ENCODE measurements at places on chromosomes 7 and 10. TPM values are rescaled to one million over a fixed set of nuclear protein-coding genes. Genes with fewer than 3 reads are reported as not detected.

SEMA3D gene
- 3.5 TPM for total RNA-seq

DNA sequence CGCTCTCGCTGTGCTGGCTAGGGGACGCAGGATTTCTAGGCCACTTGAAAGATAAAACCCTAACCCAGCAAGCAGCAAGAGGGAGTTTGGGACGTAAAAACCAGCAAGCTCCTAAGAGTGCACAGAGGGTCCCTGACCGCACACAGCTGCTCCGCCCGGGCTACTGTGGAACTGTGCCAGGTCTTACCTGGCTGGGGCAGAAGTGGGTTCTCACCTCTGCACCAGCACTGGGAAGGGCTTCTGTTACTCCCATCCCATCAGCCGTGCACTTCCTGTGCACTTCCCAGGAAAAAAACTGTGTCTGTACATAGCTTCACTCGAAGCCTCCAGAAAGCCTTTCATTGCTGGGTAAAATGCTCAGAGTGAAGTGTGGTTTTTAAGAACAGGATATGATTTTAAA lies 45.9 kb upstream of the PTF1A start:
- no peak overlapping the region for H3K4me3 ChIP-seq
- H3K36me3 ChIP-seq = no peaks in the 10 kb centered on the region
- no peaks in the 10 kb centered on the region for H3K4me1 ChIP-seq
- H3K27me3 ChIP-seq = no peaks in the 10 kb centered on the region
- no peak overlapping the region for H3K27ac ChIP-seq

- no peak for DNase-seq
- H3K36me3 ChIP-seq = no peaks in the 10 kb centered on the region
- H3K4me1 ChIP-seq = no peaks in the 10 kb centered on the region
These were observed 518.9 kb downstream of the LRMDA start for GRCh38 chr10:75950307-75950706.

DNA sequence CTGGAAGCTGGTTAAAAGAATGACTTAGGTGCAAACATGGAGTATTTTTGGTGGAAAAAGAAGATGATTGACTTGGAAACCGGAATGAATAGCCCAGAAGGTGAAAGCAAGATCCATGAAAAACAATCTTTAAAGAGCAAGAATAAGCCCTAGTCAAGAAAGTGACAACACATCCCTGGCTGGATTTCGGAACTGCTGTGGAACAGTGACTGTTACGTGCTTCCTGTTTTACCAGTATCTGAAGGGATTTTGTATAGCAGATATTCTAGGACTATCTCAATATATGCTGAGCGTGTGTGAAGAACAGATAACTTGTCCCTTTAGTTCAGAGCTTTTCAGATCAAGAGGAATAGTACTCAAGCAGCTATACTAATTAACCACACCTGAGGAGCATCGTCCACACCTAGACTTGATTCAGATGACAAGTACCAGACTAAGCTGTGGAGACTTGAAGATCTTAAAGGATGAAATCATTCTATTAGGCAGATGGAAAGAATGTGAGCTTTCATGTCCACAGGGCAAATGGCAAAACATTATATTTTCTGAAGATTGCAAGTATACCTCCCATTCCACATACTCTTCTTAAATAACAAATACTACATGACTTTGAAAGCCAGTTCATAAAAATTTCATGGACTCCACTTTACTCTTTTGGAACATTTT lies 11.5 kb upstream of the TES start:
- H3K27me3 ChIP-seq = no peaks in the 10 kb centered on the region
- H3K4me1 ChIP-seq = no peaks in the 10 kb centered on the region
- H3K4me3 ChIP-seq = no peak overlapping the region

GRCh38 chr7:79833616-79834015 lies 301.0 kb upstream of the GNAI1 start:
- no peaks in the 10 kb centered on the region for H3K27me3 ChIP-seq
- no peaks in the 10 kb centered on the region for H3K36me3 ChIP-seq
- H3K4me3 ChIP-seq = no peak overlapping the region
- H3K4me1 ChIP-seq = no peaks in the 10 kb centered on the region
- DNase-seq = no peak
- H3K27ac ChIP-seq = no peak overlapping the region

- no peaks in the 10 kb centered on the region for H3K27me3 ChIP-seq
- H3K4me1 ChIP-seq = no peaks in the 10 kb centered on the region
- DNase-seq = no peak
- no peaks in the 10 kb centered on the region for H3K36me3 ChIP-seq
These were observed 61.0 kb upstream of the SMIM30 start for GRCh38 chr7:113179313-113179712.

GRCh38 chr10:107834706-107835105 lies 670.2 kb upstream of the SORCS1 start:
- H3K27me3 ChIP-seq = no peaks in the 10 kb centered on the region
- H3K36me3 ChIP-seq = no peaks in the 10 kb centered on the region
- no peak overlapping the region for H3K27ac ChIP-seq
- DNase-seq = no peak

DNA sequence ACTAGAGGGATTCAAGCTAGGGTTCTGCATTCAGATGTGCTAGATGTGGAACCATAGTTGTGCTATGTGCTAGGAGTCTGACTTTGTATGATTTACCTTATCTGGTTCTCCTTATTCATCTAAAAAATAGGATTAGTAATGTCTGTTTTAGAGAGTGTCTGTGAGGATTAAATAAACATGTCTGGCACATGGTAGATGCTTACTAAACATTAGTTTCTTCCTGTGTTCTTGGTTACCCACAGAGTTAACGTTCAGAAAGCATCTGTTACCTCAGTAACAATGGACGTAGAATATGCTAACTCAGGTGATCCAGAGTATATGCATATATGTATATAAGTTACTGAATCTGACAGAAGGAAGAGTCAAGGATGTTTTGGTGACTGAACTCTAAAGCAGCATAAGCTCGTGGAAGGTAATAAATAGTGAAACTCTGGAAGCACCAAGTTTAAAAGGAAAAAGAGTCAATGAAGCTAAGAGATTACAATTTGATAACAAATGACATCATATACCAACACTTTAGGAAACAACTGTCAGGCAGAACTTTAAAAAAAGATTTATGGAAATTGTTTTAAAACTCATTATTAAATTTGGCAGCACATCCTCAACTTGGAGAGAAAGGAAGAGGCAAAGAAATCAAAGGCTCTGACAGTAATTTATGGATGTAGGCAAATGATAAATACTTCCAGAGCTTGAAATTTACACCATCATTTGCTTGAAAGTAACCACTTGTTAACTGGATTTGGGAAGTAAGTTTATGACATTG lies 127.0 kb downstream of the CCNY start:
- H3K4me3 ChIP-seq = no peak overlapping the region
- no peaks in the 10 kb centered on the region for H3K36me3 ChIP-seq
- no peak for DNase-seq
- H3K27me3 ChIP-seq = no peaks in the 10 kb centered on the region
- H3K4me1 ChIP-seq = no peaks in the 10 kb centered on the region
- no peak overlapping the region for H3K27ac ChIP-seq

DRGX gene
- not detected for total RNA-seq

DNA sequence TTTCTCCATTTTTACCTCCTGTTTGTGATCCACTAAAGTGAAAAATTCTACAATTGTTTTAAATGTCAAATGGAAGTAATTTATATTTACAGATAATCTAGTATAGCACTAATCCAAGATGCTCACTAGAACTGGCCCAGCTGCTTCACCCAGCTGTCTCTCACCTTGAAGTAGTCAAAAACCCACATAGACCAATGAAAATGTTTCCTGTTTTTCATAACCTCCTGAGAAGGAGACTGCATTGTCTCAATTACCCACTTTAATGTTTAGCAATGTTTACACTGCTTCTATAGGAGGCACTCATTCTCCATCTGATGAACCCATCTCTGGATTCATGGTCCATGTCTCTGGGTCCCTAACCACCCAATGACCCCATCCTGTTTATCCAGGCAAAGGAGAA lies 56.1 kb upstream of the ADO start:
- DNase-seq = no peak
- H3K4me3 ChIP-seq = no peak overlapping the region
- no peaks in the 10 kb centered on the region for H3K36me3 ChIP-seq
- no peak overlapping the region for H3K27ac ChIP-seq
- H3K4me1 ChIP-seq = no peaks in the 10 kb centered on the region
- H3K27me3 ChIP-seq = no peaks in the 10 kb centered on the region

- H3K36me3 ChIP-seq = no peaks in the 10 kb centered on the region
- H3K27me3 ChIP-seq = no peaks in the 10 kb centered on the region
- no peak for DNase-seq
- peak overlapping the region; percentile 36 for H3K4me3 ChIP-seq
- H3K27ac ChIP-seq = peak overlapping the region; percentile 72
These were observed 251.7 kb upstream of the PITRM1 start for GRCh38 chr10:3424111-3424851.

DNA sequence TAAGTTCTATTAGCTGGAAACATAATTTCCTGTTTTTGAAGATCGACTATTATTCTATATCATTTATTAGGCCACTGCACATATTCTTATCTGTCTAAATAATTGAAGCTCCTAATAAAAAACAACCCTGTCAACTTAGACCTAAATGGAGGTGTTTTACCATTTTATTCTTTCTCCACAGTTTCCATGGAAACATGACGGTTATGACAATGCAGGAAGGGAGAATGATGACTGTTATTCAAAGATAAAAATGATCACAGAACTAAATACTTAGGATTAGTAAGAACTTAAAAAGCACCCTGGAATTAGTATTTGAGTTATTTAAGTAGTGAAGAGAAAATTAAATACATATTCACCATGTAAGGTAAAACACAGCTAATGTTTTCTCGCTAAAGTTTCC lies 119.9 kb upstream of the DKK1 start:
- H3K27ac ChIP-seq = no peak overlapping the region
- DNase-seq = no peak
- no peaks in the 10 kb centered on the region for H3K27me3 ChIP-seq
- H3K4me1 ChIP-seq = no peaks in the 10 kb centered on the region
- H3K36me3 ChIP-seq = no peaks in the 10 kb centered on the region
- no peak overlapping the region for H3K4me3 ChIP-seq

DGKI gene
- total RNA-seq = 4.1 TPM

SPDYE8 gene
- not detected for total RNA-seq

UNCX gene
- not detected for total RNA-seq

DNA sequence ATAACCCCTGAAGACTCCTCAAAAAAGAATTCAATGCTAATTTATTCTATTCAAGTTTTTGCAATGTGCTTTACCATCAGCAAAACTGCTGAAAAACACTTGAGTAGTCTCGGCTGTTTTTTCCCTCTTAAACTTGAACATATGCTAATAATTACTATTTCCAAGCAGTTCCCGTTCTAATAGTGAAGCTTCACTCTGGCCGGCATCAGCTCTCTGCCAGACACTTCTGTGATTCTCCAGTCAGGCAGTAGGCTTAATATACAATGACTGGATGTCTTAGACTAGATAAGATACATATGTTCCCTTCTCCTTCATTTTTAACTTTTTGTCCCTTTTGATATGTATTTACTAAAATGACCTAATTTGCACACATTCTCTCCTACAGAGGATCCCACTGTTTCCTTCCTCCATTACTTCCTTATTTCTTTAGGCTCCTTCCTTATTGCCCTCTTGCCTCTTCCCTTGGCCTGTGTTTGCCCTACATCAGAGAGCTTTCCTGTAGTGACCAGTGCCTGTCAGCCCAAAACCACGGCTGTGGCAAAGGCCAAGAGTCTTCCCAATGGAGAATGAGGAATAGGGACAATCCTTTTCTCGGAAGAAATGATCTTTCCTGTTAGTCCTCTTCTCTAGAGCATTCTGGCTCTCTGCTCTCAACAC lies 23.5 kb downstream of the HEPACAM2 start:
- H3K4me3 ChIP-seq = no peak overlapping the region
- no peaks in the 10 kb centered on the region for H3K36me3 ChIP-seq
- H3K27ac ChIP-seq = no peak overlapping the region
- no peak for DNase-seq
- H3K4me1 ChIP-seq = no peaks in the 10 kb centered on the region
- no peaks in the 10 kb centered on the region for H3K27me3 ChIP-seq

INHBA gene
- 2.0 TPM for total RNA-seq

DNA sequence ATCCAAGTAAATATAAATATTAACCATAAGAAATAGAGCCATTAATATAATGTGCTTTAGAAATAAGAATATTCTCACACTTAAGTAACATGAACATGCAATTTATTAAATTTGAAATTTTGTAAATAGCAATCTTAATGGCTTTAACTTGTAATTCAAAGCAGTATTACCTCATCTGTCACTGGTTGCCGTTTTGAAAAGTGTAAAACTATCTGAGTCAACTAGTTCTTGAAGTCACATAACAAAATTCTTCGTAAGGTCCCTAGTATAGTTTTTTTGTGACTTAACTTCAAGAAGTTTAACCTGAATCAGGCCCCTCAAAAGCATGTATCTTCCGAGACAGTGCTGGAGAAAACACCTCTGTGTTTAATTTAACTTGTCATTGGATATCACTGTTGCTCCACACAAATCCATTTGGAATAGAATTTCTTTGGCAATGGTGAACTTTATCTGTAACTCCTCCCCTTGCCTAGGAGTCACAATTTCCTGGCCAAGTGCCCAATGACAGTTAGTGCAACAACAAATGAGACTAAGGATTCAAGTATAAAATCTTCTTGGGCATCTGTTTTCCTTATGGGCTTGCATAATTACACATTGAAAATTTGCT lies 47.1 kb downstream of the NT5C2 start:
- no peak for DNase-seq
- no peaks in the 10 kb centered on the region for H3K36me3 ChIP-seq
- no peak overlapping the region for H3K27ac ChIP-seq
- no peaks in the 10 kb centered on the region for H3K27me3 ChIP-seq
- H3K4me1 ChIP-seq = no peaks in the 10 kb centered on the region

GRCh38 chr7:130917669-130918128 lies 183.7 kb upstream of the KLF14 start:
- no peaks in the 10 kb centered on the region for H3K36me3 ChIP-seq
- DNase-seq = no peak
- peak overlapping the region; percentile 93 for H3K27ac ChIP-seq
- H3K4me3 ChIP-seq = no peak overlapping the region

Data from breast epithelium (tissue), 4 donors.